ENCODE measurements at places on chromosomes 1 and 21. TPM values are rescaled to one million over a fixed set of nuclear protein-coding genes. Genes with fewer than 3 reads are reported as not detected.

KCNA2 gene
- not detected for total RNA-seq

TEX38 gene
- total RNA-seq: not detected

SLC9C2 gene
- total RNA-seq: not detected

SLC44A5 gene
- total RNA-seq: under 0.01 TPM

BRDT gene
- not detected for total RNA-seq

FMO5 gene
- total RNA-seq: 0.51 TPM

GJA8 gene
- not detected for total RNA-seq

SYTL1 gene
- 86.3 TPM for total RNA-seq

SHE gene
- under 0.01 TPM for total RNA-seq

S100A7A gene
- total RNA-seq: not detected

SPRR2B gene
- not detected for total RNA-seq

RUNX3 gene
- total RNA-seq: 0.26 TPM

PGLYRP3 gene
- total RNA-seq: 4.6 TPM

NUAK2 gene
- total RNA-seq: 3.9 TPM

TRABD2B gene
- total RNA-seq: under 0.01 TPM

RIT1 gene
- total RNA-seq: 49.8 TPM

SYNC gene
- total RNA-seq: 7.6 TPM

IQGAP3 gene
- total RNA-seq: 1.7 TPM

C1orf141 gene
- not detected for total RNA-seq

DMBX1 gene
- total RNA-seq: not detected

PRR9 gene
- total RNA-seq: not detected

SLC45A3 gene
- 0.77 TPM for total RNA-seq

JAM2 gene
- not detected for total RNA-seq

TTC3 gene
- 64.1 TPM for total RNA-seq

ERO1B gene
- 2.9 TPM for total RNA-seq

GCSAML gene
- total RNA-seq: not detected

MAN1C1 gene
- total RNA-seq: under 0.01 TPM

OR2L8 gene
- not detected for total RNA-seq

PPOX gene
- 10.0 TPM for total RNA-seq

SPRR2A gene
- total RNA-seq: 1.3 TPM

ZNF648 gene
- total RNA-seq: not detected

WLS gene
- 34.1 TPM for total RNA-seq

SLC1A7 gene
- total RNA-seq: not detected

C1orf94 gene
- not detected for total RNA-seq

CFHR5 gene
- total RNA-seq: not detected

PTPN7 gene
- not detected for total RNA-seq

TEDDM1 gene
- not detected for total RNA-seq

AZIN2 gene
- total RNA-seq: 1.5 TPM

LCE3D gene
- 0.38 TPM for total RNA-seq

TMEM54 gene
- 167 TPM for total RNA-seq

Data from bronchial epithelial cell (primary cell).